ENCODE measurements at places on chromosomes 1 and 21. TPM values are rescaled to one million over a fixed set of nuclear protein-coding genes. Genes with fewer than 3 reads are reported as not detected.

Gene NCAM2
- total RNA-seq = 5.8 TPM

Gene PGLYRP4
- total RNA-seq = not detected

Gene GPR61
- under 0.01 TPM for total RNA-seq

Gene BRINP3
- not detected for total RNA-seq

Gene CFHR3
- not detected for total RNA-seq

Gene ADORA3
- 0.16 TPM for total RNA-seq

Gene ZNF695
- 3.3 TPM for total RNA-seq

Gene TRAF3IP3
- total RNA-seq = not detected

Gene IQGAP3
- total RNA-seq = 21.5 TPM

Gene SPRR5
- not detected for total RNA-seq

Gene APP
- total RNA-seq = 1,982 TPM

Gene IFNGR2
- total RNA-seq = 76.2 TPM

Gene MAP7D1
- total RNA-seq = 66.9 TPM

Gene RPTN
- total RNA-seq = not detected

Gene MSH4
- total RNA-seq = under 0.01 TPM

Gene NBPF6
- total RNA-seq = not detected

Gene CLDN14
- total RNA-seq = 1.0 TPM

Gene PTGFR
- 0.38 TPM for total RNA-seq

Gene EPS8L3
- total RNA-seq = not detected

Gene DEPDC1
- 10.8 TPM for total RNA-seq

Gene IBA57
- 7.4 TPM for total RNA-seq

Gene SPATA17
- not detected for total RNA-seq

Gene VHLL
- total RNA-seq = not detected

Gene ILDR2
- not detected for total RNA-seq

Gene CLCA1
- total RNA-seq = not detected
